Left lung (tissue), 14 donors: ENCODE measurements at places on chromosomes 12 and 14. TPM values are rescaled to one million over a fixed set of nuclear protein-coding genes. Genes with fewer than 3 reads are reported as not detected.

DNA sequence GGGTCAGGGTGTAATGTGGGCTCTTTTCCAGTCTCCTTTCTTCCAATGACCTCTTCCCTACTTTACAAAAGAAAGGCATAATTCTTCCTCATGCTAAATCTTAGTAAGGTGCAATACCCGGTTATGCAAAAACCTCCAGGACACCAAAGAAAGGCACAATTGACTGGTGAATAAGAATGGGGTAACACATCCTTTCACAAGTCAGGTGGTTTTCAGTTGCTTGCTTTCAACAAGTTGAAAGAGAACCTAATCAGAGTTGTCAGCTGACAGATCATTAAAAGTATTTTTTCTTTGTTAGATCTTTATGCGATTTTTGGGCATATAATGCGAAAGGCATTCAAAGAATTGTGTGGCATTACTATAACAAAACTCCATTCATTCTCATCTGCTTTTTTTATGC, 1.3 kb upstream of the AEBP2 start:
- H3K36me3 ChIP-seq, result peaks cover under 1% of the 10 kb centered on the region
- H3K4me3 ChIP-seq, result no peak overlapping the region
- H3K27me3 ChIP-seq, result no peaks in the 10 kb centered on the region

DNA sequence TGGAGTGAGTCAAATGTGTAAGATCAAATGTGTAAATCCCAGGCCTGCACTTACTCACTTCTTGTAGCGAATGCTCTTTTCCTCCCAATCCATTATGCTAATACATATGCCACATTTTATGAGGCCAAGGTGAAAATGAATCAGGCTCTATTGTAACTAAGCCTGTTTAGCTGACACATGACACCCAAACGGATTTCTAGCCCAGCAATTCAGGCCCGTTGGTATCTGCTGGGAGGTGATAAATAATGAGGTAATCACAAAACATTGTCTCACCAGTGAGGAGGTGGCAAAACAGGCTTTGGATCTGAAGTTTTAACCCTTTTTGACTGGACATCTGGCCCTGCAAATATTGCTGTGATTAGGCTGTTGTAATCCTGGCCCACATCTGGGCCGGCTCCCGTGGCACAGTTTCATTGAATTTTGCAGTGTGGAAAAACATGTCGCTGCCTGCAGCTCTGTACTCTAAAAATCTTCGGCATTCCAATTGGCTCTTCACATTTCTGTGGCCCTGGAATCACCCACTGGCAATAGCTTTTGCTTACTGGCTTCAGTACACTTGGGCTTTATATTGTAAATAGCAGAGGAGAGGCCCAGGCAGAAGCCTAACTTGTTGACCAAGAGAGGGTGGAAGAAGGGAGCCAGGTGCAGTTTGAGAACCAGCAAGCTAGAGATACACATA, 106.1 kb downstream of the PAX9 start:
- H3K4me1 ChIP-seq, result no peaks in the 10 kb centered on the region
- no peaks in the 10 kb centered on the region for H3K36me3 ChIP-seq
- H3K27ac ChIP-seq, result no peak overlapping the region
- DNase-seq, result no peak
- H3K4me3 ChIP-seq, result no peak overlapping the region

DNA sequence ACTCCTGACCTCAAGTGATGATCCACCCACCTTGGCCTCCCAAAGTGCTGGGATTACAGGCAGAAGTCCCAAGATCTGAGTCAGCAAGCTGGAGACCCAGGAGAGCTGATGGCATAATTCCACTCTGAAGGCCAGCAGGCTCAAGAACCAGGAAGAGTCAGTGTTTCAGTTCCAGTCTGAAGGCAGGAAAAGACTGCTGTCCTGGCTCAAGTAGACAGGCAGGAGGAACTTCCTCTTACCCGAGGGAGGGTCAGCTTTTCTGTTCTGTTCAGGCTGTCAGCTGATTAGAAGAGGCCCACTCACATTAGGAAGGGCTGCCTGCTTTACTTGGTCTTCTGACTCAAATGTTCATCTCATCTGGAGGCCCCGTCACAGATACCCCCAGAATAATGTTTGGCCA, 206.0 kb upstream of the MYL2 start:
- H3K4me1 ChIP-seq, result no peaks in the 10 kb centered on the region
- DNase-seq, result peak; percentile 39
- peak overlapping the region; percentile 2 for H3K27ac ChIP-seq
- H3K27me3 ChIP-seq, result no peaks in the 10 kb centered on the region
- H3K4me3 ChIP-seq, result no peak overlapping the region

DNA sequence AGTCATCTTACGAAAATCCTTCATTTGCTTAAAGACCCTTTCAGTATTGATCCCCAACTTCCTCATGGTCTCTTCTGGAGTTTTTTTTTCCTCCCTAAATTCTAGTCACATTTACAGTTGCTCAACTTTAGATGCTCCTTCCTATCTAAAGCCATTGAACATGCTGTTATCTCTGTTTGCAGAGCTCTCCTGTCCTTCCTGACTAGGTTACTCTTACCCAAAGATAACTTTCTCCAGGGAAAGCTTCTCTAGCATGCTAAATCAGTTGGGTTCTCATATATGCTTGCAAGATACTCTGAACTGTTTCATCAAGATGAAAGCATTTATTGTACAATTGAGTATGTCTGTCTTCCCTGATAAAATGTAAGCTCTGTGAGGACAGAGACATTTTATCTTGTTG, 1.8 kb upstream of the RAB21 start:
- H3K27me3 ChIP-seq, result no peaks in the 10 kb centered on the region
- H3K4me3 ChIP-seq, result no peak overlapping the region
- H3K4me1 ChIP-seq, result peaks cover 5% of the 10 kb centered on the region
- no peak for DNase-seq
- H3K27ac ChIP-seq, result no peak overlapping the region

- DNase-seq, result no peak
- peaks cover 14% of the 10 kb centered on the region for H3K4me1 ChIP-seq
- no peak overlapping the region for H3K27ac ChIP-seq
- no peaks in the 10 kb centered on the region for H3K27me3 ChIP-seq
- no peaks in the 10 kb centered on the region for H3K36me3 ChIP-seq
- no peak overlapping the region for H3K4me3 ChIP-seq
These were observed 25.7 kb downstream of the CNOT2 start for GRCh38 chr12:70268972-70269371.

DNA sequence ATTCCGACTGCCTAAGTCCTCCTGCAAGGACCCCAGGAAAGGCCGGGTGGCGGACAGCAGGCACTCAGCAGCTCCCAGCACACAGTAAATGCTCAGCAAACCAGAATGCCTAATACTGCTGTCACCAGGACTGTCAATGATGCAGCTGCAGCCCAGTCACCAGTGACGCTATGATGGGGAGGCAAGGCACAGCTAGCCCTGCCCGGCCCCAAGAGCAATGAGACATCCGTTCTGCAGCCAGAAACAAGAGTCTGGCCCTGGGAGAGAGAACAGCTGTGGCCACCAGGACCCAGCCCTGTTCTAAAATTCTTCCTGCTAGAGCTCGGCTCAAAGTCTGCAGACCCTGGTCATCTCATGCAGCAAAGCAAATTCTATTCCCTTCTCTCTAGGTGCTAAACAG, 69.8 kb downstream of the NCOR2 start:
- H3K4me1 ChIP-seq, result peaks cover 71% of the 10 kb centered on the region
- peak overlapping the region; percentile 61 for H3K27ac ChIP-seq
- H3K36me3 ChIP-seq, result no peaks in the 10 kb centered on the region
- H3K4me3 ChIP-seq, result no peak overlapping the region
- DNase-seq, result no peak

DNA sequence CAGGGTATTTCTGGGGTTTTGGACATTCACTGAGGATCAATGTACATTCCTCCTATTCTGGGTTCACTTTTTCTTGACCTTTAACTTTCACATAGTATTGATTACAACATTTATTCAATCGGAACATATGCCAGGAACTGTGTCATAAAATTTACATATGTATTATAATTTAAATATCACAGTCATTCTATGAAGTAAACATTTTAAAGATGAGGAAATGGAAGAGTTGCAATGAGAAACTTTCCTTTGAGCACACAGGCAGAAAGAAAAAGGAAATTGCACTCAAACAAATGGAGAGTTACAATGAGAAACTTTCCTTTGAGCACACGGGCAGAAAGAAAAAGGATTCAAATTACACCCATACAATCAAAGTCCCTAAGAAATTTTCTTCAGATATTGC, 3.1 kb downstream of the MUCL1 start:
- peak overlapping the region; percentile 50 for H3K27ac ChIP-seq
- no peaks in the 10 kb centered on the region for H3K27me3 ChIP-seq
- no peaks in the 10 kb centered on the region for H3K36me3 ChIP-seq
- H3K4me1 ChIP-seq, result peaks cover 3% of the 10 kb centered on the region
- DNase-seq, result no peak
- no peak overlapping the region for H3K4me3 ChIP-seq

DNA sequence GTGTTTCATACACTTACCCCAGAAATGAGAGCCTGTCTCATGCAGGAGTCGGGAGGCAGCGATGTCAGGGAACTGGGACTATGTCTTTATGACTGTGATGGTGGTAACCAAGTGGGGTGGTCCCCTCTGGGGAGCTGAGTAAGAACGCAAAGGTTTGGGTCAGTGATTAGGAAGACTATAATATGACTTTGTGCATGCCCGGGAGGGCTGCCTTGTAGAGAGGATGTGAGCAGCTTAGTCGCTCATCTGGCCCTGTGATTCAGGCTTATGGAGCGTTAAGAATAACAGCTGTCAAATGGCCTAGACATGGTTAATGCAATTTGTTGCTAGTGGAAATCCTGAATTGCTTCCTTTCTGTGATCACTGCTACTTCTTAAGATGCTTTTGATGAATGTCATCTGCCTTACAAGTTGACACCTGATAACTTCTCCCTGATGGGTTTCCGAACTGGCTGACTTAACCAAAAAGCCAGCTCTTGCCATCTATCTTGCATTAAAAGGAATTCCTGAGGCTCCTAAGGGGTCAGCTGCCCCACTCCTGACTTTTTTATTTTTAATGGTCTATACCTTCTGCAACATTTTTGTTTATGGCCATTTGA, 35.4 kb upstream of the AACS start:
- no peak overlapping the region for H3K27ac ChIP-seq
- H3K4me3 ChIP-seq, result no peak overlapping the region
- no peaks in the 10 kb centered on the region for H3K27me3 ChIP-seq
- no peaks in the 10 kb centered on the region for H3K4me1 ChIP-seq

GRCh38 chr14:97058074-97058467, 260.9 kb downstream of the VRK1 start:
- no peak overlapping the region for H3K4me3 ChIP-seq
- H3K4me1 ChIP-seq, result no peaks in the 10 kb centered on the region
- peaks cover 11% of the 10 kb centered on the region for H3K27me3 ChIP-seq
- H3K36me3 ChIP-seq, result no peaks in the 10 kb centered on the region
- DNase-seq, result no peak

DNA sequence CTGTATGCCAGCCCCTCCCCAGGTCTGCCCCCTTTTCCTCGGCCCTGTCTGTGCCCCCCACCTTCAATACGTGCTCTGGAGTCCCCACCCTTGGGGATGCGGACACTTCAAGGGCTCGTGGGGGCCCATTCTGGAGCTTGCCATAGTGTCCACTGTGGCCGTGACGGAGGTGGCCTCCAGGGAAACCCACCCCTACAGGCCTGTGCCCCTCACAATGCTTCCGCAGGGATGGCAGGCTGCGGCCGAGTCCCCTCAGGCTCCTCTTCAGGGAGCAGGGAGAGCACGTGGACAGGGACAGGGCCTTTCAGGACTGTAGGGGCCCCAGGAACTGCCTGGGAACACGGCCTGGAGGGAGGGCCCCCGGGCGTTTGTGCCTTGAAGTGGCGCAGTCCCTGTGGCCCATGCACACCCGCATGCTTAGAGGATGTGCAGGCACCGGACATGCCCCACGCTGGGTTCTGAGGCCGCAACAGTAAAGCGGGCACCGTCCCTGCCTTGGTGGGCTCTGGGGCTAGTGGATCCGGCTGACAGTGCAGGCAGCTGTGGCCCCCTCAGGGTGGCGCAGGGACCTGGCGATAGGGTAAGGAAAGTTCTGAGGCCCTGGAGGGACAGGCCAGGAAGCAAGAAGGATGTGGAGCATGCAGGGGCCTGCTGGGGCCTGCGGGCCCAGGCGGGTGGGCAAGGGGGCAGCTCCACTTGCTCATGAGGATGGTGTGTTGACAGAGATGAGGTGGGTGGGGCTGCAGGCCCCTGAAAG, 209.0 kb upstream of the RTL1 start:
- no peaks in the 10 kb centered on the region for H3K36me3 ChIP-seq
- no peak overlapping the region for H3K27ac ChIP-seq
- no peaks in the 10 kb centered on the region for H3K4me1 ChIP-seq
- no peak overlapping the region for H3K4me3 ChIP-seq
- peak; percentile 22 for DNase-seq

- no peaks in the 10 kb centered on the region for H3K4me1 ChIP-seq
- H3K27me3 ChIP-seq, result no peaks in the 10 kb centered on the region
- H3K27ac ChIP-seq, result no peak overlapping the region
These were observed 49.3 kb upstream of the BEGAIN start for GRCh38 chr14:100636559-100636958.

Gene PMCH
- not detected for total RNA-seq

Gene SYNDIG1L
- 0.87 TPM for total RNA-seq

Gene FGF6
- not detected for total RNA-seq

Gene KERA
- 0.26 TPM for total RNA-seq

Gene CBX5
- total RNA-seq, result 69.8 TPM

Gene BRI3BP
- total RNA-seq, result 16.3 TPM
